HFFc6 (cell line): ENCODE measurements at places on chromosomes 2 and 18. TPM values are rescaled to one million over a fixed set of nuclear protein-coding genes. Genes with fewer than 3 reads are reported as not detected.

The RNF181 gene
- total RNA-seq = 131 to 137 TPM (median 133 TPM) in 3 replicates

The PLEK gene
- not detected in 3 replicates for total RNA-seq

GRCh38 chr2:126200538-126200937 is 455.4 kb upstream of the GYPC start:
- H3K27me3 ChIP-seq = no peaks in the 10 kb centered on the region
- H3K27ac ChIP-seq = no peak overlapping the region
- no peaks in the 10 kb centered on the region for H3K4me1 ChIP-seq
- DNase-seq = no peak
- H3K4me3 ChIP-seq = no peak overlapping the region

DNA sequence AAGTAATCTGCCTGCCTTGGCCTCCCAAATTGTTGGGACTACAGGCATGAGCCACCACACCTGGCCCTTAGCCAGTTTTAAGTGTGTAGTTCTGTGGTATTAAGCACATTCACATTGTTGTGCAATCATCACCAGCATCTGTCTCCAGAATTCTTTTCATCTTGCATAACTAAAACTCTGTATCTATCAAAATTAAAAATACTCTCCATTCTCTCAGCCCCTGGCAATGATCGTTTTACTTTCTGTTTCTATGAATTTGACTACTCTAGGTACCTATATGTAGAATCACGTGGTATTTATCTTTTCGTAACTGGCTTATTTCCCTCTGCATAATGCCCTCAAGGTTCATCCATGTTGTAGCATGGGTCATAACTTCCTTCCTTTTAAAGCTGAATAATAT is 45.5 kb upstream of the CAVIN2 start:
- H3K4me3 ChIP-seq = peak overlapping the region; percentile 49; the same call in 1 of the 2 replicates
- H3K27ac ChIP-seq = peak overlapping the region; percentile 19; the same call in 1 of the 2 replicates
- DNase-seq = peak; percentile 55
- no peaks in the 10 kb centered on the region for H3K27me3 ChIP-seq
- H3K36me3 ChIP-seq = peaks cover 19% of the 10 kb centered on the region
- peaks cover 57% of the 10 kb centered on the region for H3K4me1 ChIP-seq

The ABCG8 gene
- total RNA-seq = not detected in 3 replicates

GRCh38 chr18:3912705-3913104 is 462.7 kb downstream of the TGIF1 start:
- H3K27ac ChIP-seq = peak overlapping the region; percentile 35
- no peak overlapping the region for H3K4me3 ChIP-seq
- no peak for DNase-seq
- no peaks in the 10 kb centered on the region for H3K27me3 ChIP-seq

DNA sequence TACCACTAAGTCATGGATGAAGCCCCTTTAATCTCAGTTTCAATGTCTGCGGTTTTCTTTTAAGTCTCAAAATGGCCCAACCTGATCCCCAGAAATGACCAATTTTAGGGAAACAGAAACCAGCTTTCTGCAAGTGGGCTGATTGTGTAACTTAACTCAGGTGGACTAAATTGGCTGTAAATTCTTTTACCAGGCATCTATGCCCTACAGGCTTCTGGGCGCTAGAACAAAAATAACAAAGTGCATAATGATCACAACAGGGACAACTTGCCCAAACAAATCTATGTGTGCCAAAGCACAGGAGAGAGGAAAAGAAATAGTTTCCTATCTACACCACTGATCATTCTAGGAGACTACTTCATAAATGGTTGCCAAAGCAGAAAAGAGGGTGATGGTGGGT is 112.3 kb upstream of the SETBP1 start:
- H3K4me1 ChIP-seq = no peaks in the 10 kb centered on the region; the same call in 1 of the 2 replicates
- H3K36me3 ChIP-seq = no peaks in the 10 kb centered on the region
- no peak overlapping the region for H3K4me3 ChIP-seq

DNA sequence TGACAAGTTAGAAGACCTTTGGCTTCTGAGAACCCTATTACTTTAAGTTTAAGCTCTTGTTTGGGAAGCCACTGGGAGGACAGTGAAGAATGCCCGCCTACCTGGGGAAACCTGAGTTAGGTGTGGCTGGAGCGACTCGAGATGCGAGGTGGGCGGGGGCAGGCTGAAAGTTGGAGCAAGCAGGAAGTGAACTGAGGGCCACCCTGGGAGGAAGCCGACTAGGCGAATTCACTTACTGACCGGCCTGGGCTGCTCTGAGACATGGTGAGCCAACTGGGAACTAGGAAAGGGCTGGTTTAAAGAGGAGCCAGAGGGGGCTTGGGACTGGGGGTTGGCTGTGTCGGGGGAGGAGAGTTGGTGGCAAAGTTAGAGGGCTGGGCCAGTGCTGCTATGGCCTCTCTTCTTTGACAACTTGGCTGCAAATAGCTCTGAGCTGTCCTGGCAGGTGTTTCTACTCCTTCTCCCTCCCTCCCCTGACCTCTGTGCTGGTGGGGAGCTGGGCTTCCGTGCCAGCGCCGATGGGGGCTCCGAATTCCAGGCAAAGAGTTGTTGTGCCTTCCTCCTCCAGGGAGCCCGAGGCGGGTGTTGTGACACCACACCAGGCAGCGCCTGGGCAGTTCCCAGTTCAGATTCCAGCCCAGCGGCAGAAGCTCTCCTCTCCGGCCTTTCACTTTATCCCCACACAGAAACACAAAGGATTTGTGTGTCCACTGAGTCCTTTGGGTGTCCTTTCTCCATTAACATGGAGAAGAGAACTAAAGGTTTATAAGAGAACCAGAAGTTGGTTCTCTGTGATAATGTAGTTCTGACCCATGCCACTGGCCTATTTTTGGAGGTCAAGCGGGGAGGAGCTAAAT is at the start of gene VAMP8:
TSS of gene VAMP8 (plus strand) at position 201 of the 857 bp plus-strand sequence. CDS start at position 262, 61 bp downstream.
- H3K4me1 ChIP-seq = peaks cover 12% of the 10 kb centered on the region; the same call in 1 of the 2 replicates
- H3K27ac ChIP-seq = no peak within 1 kb of the TSS
- DNase-seq = no peak
- H3K4me3 ChIP-seq = no peak within 1 kb of the TSS

The MYOM1 gene
- 0.03 and 0.05 TPM in 2 replicates for total RNA-seq

The RASGRP3 gene
- 2.3 to 3.7 TPM (median 3.1 TPM) in 3 replicates for total RNA-seq

- no peak for DNase-seq
- H3K27ac ChIP-seq = peak overlapping the region; percentile 10; the same call in 1 of the 2 replicates
- no peaks in the 10 kb centered on the region for H3K36me3 ChIP-seq
- H3K4me3 ChIP-seq = no peak overlapping the region
Measured at GRCh38 chr2:149612122-149612521, 24.5 kb upstream of the MMADHC start.

GRCh38 chr18:47800248-47800647 is 130.2 kb downstream of the SMAD2 start:
- peaks cover 21% of the 10 kb centered on the region for H3K27me3 ChIP-seq
- H3K4me3 ChIP-seq = no peak overlapping the region
- no peak overlapping the region for H3K27ac ChIP-seq
- peaks cover 6% of the 10 kb centered on the region; the same call in 1 of the 2 replicates for H3K4me1 ChIP-seq
- DNase-seq = no peak

- no peaks in the 10 kb centered on the region for H3K27me3 ChIP-seq
- no peaks in the 10 kb centered on the region for H3K36me3 ChIP-seq
- no peak overlapping the region for H3K27ac ChIP-seq
- H3K4me1 ChIP-seq = no peaks in the 10 kb centered on the region
Measured at GRCh38 chr2:88350331-88351248, 101.9 kb downstream of the FOXI3 start.

GRCh38 chr2:101232770-101233169 is 19.9 kb upstream of the CNOT11 start:
- no peaks in the 10 kb centered on the region for H3K36me3 ChIP-seq
- no peak overlapping the region for H3K27ac ChIP-seq

- DNase-seq = no peak
- peak overlapping the region; percentile 85 for H3K4me3 ChIP-seq
- peaks cover 27% of the 10 kb centered on the region for H3K36me3 ChIP-seq
- H3K27me3 ChIP-seq = no peaks in the 10 kb centered on the region
- H3K27ac ChIP-seq = peak overlapping the region; percentile 98
Measured at GRCh38 chr2:15170070-15170775, 390.9 kb downstream of the NBAS start.

DNA sequence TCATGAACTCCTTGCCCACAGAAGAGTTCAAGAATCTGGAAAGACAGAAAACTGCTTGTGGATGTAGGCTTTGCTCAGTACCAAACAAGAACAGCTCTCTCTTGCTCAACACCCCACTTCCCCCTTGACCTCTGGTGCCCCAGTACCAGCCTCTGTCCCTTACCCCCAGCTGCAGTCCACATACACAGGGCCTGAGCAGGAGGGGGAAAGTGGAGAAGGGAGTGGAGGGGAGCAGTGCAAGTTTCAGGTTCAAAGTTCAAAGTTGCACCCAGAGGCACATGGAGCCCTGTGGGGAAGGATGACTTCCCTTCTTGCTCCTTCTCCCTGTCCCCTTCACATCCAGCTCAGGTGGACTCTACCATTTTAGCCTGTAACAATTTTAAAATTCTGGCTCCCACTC is 61.1 kb upstream of the LPIN2 start:
- H3K27ac ChIP-seq = no peak overlapping the region
- no peaks in the 10 kb centered on the region for H3K36me3 ChIP-seq
- peaks cover 8% of the 10 kb centered on the region; the same call in 1 of the 2 replicates for H3K4me1 ChIP-seq
- no peak overlapping the region for H3K4me3 ChIP-seq
- no peak for DNase-seq

The C2orf76 gene
- 8.9 to 10.5 TPM (median 10.0 TPM) in 3 replicates for total RNA-seq

GRCh38 chr2:71370015-71370414 is 38.4 kb downstream of the ZNF638 start:
- no peak overlapping the region for H3K4me3 ChIP-seq
- H3K4me1 ChIP-seq = no peaks in the 10 kb centered on the region
- H3K27ac ChIP-seq = no peak overlapping the region
- H3K27me3 ChIP-seq = no peaks in the 10 kb centered on the region; the same call in 1 of the 2 replicates

- no peak overlapping the region for H3K4me3 ChIP-seq
- H3K36me3 ChIP-seq = no peaks in the 10 kb centered on the region
- peak; percentile 4 for DNase-seq
- H3K4me1 ChIP-seq = no peaks in the 10 kb centered on the region
- no peak overlapping the region for H3K27ac ChIP-seq
- H3K27me3 ChIP-seq = no peaks in the 10 kb centered on the region; the same call in 1 of the 2 replicates
Measured at GRCh38 chr2:7083580-7084509, 166.6 kb downstream of the RNF144A start.

- H3K4me1 ChIP-seq = no peaks in the 10 kb centered on the region
- peak; percentile 94 for DNase-seq
- H3K27ac ChIP-seq = peak overlapping the region; percentile 95
Measured at GRCh38 chr2:237281836-237282306, 132.1 kb downstream of the COL6A3 start.

DNA sequence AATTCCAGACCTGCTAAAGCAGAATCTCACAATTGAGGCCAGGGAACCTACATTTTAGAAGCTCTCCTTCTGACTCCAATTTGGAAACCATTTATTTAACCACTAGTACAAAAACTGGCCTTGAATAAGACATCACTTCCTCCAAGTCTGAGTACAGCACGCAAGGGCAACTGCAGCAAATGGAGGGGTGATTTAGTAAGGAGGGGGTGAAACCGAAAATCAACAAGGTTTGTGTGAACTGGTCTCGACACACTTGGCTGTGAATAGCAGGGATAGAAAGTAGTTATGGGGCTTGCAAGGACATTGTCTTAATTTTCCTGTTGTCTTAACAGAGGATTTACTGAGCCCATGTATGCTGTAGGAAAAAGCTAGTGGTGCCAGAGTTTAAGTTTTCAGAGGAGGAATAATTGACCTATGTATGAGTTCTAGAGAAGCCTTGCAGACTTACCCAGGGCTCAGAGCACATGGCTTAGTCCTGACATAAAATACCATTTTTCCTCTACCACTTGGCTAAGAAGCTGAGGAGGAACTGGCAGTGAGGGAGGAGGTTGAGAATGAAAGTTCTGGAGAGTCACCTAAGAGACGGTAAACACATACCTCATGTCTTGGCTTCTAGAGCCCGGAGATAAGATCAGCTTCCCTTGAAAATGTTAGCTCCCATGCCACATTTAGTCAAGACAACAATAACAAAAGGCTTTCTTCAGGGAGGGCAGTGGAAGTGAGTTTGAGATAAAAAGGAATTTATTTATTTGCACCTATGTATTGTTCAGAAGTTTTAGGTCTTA is 114.8 kb downstream of the SMAD2 start:
- H3K4me3 ChIP-seq = no peak overlapping the region
- DNase-seq = no peak
- no peak overlapping the region for H3K27ac ChIP-seq
- H3K36me3 ChIP-seq = no peaks in the 10 kb centered on the region

DNA sequence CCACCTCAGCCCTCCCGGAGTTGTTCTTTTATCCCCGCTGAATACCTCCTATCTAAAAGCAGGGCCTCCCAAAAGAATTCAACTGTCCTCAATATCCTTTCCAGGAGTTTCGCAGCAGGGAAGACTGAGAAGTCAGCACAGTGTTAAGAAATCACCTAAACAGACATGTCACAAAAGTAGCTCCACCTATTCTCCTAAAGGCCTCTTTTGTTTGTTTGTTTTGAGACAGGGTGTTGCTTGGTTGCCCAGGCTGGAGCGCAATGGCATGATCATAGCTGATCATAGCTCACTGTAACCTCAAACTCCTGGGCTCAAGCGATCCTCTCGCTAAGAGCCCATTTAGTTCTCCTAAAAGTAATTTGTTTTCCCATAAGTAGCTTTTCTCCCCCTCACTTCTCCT is 53.8 kb downstream of the TEX44 start:
- no peaks in the 10 kb centered on the region for H3K27me3 ChIP-seq
- no peak overlapping the region for H3K27ac ChIP-seq
- no peaks in the 10 kb centered on the region for H3K36me3 ChIP-seq
- H3K4me3 ChIP-seq = no peak overlapping the region
- peaks cover 14% of the 10 kb centered on the region for H3K4me1 ChIP-seq

The CXCR4 gene
- total RNA-seq = not detected in 3 replicates

- no peaks in the 10 kb centered on the region; the same call in 1 of the 2 replicates for H3K27me3 ChIP-seq
- H3K36me3 ChIP-seq = no peaks in the 10 kb centered on the region; the same call in 1 of the 2 replicates
- no peak overlapping the region for H3K4me3 ChIP-seq
- peaks cover 62% of the 10 kb centered on the region for H3K4me1 ChIP-seq
- DNase-seq = no peak
Measured at GRCh38 chr2:230666446-230666845, 46.2 kb upstream of the CAB39 start.

The VAPA gene
- 184 to 210 TPM (median 203 TPM) in 3 replicates for total RNA-seq

The DSEL gene
- 72.3 to 77.7 TPM (median 76.7 TPM) in 3 replicates for total RNA-seq

The RIT2 gene
- total RNA-seq = not detected in 3 replicates

- H3K27me3 ChIP-seq = no peaks in the 10 kb centered on the region; the same call in 1 of the 2 replicates
- no peak overlapping the region for H3K27ac ChIP-seq
- DNase-seq = no peak
- no peaks in the 10 kb centered on the region for H3K4me1 ChIP-seq
Measured at GRCh38 chr2:129480790-129481189, 498.7 kb upstream of the RAB6C start.

GRCh38 chr2:181458871-181459270 is 1.7 kb downstream of the ITGA4 start:
- no peak for DNase-seq
- peak overlapping the region; percentile 14; the same call in 1 of the 2 replicates for H3K27ac ChIP-seq
- H3K36me3 ChIP-seq = no peaks in the 10 kb centered on the region
- peaks cover 3% of the 10 kb centered on the region; the same call in 1 of the 2 replicates for H3K27me3 ChIP-seq

The APCDD1 gene
- total RNA-seq = 0.11 TPM in 1 of 3 replicates, not detected in the others

The GALNT14 gene
- total RNA-seq = 0.57 to 1.0 TPM in 2 of 3 replicates, not detected in the other

The CPLX4 gene
- not detected in 3 replicates for total RNA-seq

GRCh38 chr2:6526093-6526824 is 339.4 kb downstream of the CMPK2 start:
- H3K27ac ChIP-seq = no peak overlapping the region
- no peaks in the 10 kb centered on the region for H3K36me3 ChIP-seq
- no peaks in the 10 kb centered on the region for H3K4me1 ChIP-seq
- DNase-seq = no peak
- H3K27me3 ChIP-seq = peaks cover 4% of the 10 kb centered on the region; the same call in 1 of the 2 replicates
- H3K4me3 ChIP-seq = no peak overlapping the region

The PDCL3 gene
- 28.3 and 30.2 TPM in 2 replicates for total RNA-seq
